ENCODE measurements at places on chromosomes 4 and X. TPM values are rescaled to one million over a fixed set of nuclear protein-coding genes. Genes with fewer than 3 reads are reported as not detected.

Gene ARSJ
- 31.9 TPM for total RNA-seq

Gene EPHA5
- total RNA-seq, result 0.29 TPM

Gene MTMR8
- 0.12 TPM for total RNA-seq

Gene DNASE1L1
- total RNA-seq, result 20.7 TPM

Gene GLOD5
- total RNA-seq, result not detected

Gene PAGE5
- not detected for total RNA-seq

Gene BCORL1
- 1.6 TPM for total RNA-seq

Gene TTC29
- total RNA-seq, result not detected

Gene HPSE
- total RNA-seq, result 0.69 TPM

- DNase-seq, result no peak
Observed at GRCh38 chrX:31190221-31190975, 118.6 kb upstream of the FTHL17 start.

DNA sequence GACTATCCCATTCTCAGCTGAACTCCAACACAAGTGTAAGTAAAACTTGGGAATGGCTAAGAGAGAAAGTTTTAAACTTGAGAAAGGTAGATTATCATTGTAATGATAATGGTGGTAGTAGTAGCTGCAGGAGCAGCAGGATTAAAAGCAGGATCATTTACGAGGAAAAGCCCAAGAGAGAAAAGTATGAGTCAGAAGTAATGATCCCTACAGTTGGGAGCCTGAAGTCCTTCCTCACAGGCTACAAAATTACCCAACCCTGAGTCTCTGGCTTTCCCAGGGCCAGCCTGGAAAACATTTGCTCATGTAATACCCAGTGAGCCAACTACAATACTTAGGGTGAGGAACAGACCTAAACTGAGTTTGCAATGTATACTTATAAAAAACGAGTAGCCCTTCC is 4.4 kb upstream of the PRDM8 start:
- DNase-seq, result peak; percentile 73

- DNase-seq, result no peak
Observed at GRCh38 chr4:48449151-48449550, 34.0 kb upstream of the SLC10A4 start.

DNA sequence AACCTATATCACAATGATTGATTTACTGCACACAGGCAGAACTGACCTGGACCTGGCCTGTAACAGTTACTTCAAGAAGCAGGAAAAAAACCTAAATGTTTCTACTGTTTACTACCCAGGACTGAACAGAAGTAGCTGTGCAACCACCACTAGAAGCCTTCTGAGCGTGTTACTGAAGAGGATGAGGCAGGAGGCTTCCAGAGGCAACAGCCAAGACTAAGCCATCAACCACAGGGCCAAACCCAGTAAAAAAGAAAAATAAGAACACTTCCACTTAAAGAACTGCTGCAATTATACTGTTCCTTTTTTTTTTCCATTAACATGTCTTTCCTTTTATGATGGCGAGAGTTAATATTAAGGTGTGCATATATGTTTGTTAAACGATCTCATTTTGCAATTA is 29.4 kb upstream of the TTC29 start:
- no peak for DNase-seq

- no peak for DNase-seq
Observed at GRCh38 chrX:72258174-72258573, 18.9 kb downstream of the RPS4X start.

DNA sequence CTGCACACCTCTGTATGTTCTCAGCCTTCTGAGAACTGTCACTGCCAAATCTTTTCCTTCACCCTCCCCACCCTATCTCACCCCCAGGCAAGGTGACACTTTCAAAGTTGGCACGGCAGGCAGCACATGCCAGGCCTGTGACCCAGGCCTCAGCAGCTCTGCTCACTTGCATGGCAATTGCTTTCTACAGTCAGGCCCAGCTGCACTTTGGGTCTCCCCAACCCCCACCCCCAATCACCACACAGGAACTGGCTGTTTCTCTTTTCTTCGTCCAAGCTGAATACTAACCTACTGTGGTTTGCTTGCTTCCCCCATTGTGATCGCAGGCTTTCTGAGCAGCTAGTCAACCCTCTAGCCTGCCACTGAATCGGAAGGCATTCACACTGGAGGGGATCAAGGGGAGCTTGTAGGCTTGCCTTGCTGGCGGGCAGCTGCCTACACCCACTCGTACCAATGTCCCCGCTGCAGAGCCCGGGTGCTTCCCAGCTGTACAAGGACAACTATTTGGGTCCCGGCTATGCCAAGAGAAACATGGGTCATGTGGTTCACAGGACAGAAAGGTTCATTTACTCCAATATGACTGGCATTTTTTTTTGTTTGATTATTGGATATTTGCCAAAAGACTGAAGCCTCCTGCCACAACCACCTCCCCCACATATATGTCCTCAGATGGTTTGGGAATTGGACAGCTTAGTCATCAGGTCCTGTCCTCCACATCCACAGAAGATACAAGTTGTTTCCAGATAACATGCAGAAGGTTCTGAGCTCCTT is 28.1 kb downstream of the SLC25A43 start:
- no peak for DNase-seq

DNA sequence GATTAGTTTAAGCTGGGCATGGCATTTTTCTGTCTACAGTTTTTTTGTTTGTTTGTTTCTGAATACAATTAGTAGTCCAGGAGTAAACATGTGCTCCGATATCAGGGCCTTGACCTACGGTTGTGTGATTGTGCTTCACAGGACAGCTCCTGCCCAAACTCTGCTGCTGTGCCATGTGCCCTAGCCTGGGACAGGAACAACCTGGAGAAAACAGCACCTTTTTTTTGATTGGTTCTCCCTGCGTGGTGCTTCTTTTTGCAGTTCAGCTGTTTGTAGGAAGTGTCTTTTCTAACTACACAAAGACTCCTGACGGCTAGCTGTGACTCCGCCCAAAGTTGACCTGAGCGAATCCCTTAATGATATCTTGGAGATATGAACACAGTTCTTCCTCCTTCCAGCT is 158.8 kb downstream of the ATP10D start:
- DNase-seq, result no peak

GRCh38 chrX:136598631-136599030 is 49.3 kb upstream of the CD40LG start:
- no peak for DNase-seq

GRCh38 chr4:54513204-54513603 is 144.6 kb upstream of the KIT start:
- no peak for DNase-seq

- peak; percentile 91 for DNase-seq
Observed at GRCh38 chrX:87409113-87409841, 108.3 kb upstream of the KLHL4 start.

DNA sequence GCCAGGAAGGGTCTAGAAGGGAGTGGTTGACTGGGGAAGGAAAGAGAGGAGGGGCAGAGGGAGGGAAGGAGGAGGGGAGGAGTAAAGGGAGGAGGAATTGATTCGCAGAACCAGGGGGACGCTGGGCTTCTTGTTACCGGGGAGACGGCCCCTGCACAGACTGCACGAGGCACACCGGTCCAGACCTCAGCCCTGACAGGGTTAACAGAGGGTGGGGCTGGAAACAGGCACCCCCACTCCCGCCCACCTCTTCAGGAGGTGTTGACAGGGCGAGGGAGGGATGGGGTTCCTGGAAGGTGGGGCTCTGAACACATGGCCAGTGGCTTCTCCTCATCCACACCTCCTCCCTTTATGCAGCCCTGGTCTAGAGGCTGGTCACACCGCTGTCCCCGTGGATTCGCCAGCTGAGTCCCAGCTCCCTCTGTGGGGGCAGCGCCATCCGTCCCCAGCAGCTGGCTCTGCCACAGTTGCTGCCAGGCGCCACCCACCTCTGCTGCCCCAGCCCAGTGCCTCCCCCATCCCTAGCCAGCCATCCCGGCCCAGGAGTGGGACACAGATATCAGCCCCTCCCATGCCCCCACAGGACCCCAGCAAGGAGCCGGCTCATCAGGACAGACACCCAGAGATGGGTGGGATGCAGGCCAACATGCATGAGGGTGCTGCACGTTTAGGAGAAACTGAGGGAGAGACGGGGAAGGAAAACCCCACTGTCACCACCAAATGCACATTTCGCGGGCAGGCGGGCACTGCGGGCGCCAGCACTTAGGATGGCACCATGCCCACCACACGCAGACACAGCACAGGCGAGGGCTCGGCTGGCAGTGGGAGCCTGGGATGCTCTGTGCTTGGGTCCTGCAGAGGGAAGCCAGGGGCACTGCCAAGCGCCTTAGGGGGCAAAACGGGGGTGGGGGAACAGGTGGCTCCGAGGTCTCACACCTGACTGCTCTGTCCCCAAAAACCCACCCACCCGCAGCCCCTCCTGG is 87.6 kb downstream of the ABLIM2 start:
- DNase-seq, result no peak

GRCh38 chrX:129510331-129510730 is 13.0 kb downstream of the SMARCA1 start:
- no peak for DNase-seq

DNA sequence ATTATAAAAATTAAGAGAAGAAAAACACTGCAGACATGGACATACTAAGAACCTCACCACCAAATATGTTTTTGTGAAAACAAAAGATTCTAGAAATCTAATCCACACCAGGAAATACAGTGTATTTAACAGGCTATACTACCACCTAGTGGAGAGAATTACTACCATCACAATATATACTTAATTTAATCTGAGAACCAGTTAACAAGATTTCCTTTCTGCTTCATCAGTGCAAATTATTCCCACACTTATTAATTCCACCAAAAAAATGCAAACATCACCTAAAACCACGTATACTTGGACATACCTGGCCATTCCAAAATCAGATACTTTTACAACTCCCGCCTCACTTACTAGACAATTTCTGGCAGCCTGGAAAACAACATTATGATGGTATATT is 7.0 kb upstream of the TXK start:
- no peak for DNase-seq

GRCh38 chrX:37815366-37815765 is 32.0 kb downstream of the DYNLT3 start:
- DNase-seq, result no peak

DNA sequence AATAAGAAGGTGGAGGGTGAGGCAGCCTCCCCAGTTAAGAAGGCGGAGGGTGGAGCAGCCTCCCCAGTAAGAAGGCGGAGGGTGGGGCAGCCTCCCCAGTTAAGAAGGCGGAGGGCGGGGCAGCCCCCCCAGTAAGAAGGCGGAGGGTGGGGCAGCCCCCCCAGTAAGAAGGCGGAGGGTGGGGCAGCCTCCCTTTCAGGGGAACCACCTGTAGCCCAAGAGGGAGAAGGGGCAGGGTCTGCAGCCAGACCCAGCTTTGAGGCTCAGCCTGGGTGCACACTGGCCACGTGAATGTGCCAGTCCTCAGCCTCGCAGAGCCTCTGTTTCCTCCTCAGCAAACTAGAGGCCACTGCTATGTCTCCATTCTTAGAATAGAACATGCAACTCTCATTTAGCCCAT is 52.6 kb downstream of the HMX1 start:
- DNase-seq, result no peak

DNA sequence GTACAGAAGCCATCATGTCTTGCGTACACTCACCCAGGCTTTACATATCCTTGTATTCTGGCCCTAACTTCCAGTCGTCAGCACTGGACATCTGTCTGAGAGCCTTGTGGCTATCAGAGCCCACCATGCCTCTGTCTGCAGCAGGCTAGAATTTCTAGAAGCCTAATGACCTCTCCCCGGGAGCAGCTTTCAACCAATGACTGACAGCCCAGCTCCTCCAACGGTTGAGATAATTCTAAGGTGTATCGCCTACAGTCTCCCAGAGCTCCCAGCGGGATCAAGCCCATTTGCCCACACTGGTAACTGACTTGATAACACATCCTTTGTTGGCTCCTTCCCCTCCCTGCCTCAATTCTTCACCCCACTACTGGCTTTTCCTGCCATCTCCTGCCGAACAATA is 562.8 kb downstream of the BCOR start:
- DNase-seq, result no peak

GRCh38 chr4:77010841-77011354 is 61.3 kb downstream of the SEPTIN11 start:
- no peak for DNase-seq

DNA sequence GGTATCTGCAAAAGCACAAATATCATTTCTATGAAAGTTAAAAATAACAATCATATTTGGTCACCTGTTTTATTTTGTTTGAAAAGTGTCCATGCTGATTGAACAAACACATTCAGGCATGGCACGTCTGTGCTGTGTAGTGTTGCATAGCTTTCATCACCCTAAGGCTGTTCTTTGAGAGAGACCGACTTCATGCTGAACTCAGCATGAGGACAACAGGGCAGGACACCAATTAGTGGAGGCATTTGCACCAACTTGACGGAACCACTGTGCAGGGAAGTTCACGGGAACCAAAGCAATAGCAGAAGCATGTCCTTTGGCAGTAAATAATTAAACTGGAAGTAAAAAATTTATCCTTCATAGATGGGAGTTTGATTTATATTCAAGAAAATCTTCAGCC is 158.4 kb upstream of the SLC7A11 start:
- DNase-seq, result no peak

DNA sequence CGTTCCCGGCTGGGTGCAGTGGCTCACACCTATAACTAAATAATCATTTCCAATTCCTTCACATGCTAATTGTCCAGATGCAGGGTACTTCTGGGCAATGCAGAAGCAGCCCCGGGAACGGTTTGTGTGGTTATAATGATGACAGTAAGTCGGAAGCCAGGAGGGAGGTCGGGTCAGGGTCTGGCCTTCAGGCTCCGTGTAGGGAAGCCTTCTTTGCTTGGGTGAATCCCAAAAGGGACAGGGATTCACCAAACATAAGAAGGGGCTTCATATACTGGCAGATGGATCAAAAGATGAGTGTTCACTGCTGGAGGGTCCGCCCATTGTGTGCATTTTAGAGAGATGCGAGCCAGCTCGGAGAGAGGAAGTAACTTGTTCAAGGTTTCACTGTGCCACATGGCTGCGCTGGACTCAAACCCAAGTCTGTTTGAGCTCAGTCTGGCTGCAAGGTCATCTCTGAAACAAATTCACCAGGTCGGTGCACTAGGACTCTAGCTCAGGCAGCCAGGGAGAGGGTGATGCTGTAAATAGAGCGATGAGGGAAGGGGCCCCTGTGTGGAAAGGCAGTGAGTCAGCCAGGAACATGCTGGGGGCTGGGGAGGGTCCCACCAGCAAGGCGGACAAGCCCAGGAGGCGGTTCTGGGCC is 4.8 kb upstream of the KIAA0232 start:
- DNase-seq, result no peak

All from epithelial cell of proximal tubule (primary cell).